ENCODE measurements at places on chromosomes 12 and 14. TPM values are rescaled to one million over a fixed set of nuclear protein-coding genes. Genes with fewer than 3 reads are reported as not detected.

The HHIPL1 gene
- 2.5 TPM for total RNA-seq

The TTC6 gene
- 7.1 TPM for total RNA-seq

The DEGS2 gene
- total RNA-seq, result 7.6 TPM

The CEBPE gene
- total RNA-seq, result 1.0 TPM

The PLEKHG7 gene
- total RNA-seq, result 1.3 TPM

The TEX52 gene
- not detected for total RNA-seq

The PMCH gene
- total RNA-seq, result not detected

The STYK1 gene
- 1.9 TPM for total RNA-seq

The SCNN1A gene
- total RNA-seq, result 196 TPM

The DPY19L2 gene
- total RNA-seq, result 1.2 TPM

The DTX1 gene
- 0.70 TPM for total RNA-seq

Data from left lung (tissue), 14 donors.